ENCODE measurements at places on chromosomes 1 and 21.

DNA sequence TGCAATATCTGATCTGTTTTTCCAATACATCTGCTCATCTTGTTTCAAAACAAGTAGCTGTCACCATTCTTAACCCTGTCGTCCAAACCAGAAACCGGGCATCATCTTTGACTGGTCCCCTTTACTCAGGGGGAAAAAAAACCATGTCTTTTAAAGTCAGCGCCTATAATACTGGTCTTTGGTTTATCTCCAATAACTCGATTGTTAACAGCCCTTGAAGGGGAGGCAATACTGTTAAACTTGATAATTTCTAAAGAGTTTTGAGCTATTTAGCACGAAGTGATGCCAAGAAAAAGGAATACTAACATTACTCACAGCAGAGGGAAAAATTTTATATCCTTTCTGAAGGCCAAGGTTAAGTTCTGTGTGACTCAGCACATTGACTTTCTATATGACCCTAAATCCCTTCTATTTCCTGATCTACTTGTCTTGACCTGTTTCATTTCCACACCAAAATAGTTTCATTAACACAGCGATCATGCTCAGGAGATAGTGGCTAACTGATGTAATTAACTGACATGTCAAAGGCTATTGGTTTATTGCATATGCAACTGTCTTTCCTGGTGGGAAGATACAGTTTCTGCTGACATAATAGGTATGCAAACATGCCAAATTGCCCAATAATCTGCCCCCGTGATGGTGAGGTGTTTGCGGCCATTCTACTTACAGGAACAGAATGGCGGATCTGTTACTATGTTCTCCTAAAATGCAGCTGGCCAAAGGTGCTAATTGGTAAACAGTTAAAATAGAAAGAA, 59.1 kb downstream of the NFIA start:
- no peak for DNase-seq

- no peak for DNase-seq
These were observed 118.5 kb upstream of the CACNA1E start for GRCh38 chr1:181364801-181365200.

- DNase-seq = no peak
These were observed 52.6 kb upstream of the JUN start for GRCh38 chr1:58836408-58836807.

DNA sequence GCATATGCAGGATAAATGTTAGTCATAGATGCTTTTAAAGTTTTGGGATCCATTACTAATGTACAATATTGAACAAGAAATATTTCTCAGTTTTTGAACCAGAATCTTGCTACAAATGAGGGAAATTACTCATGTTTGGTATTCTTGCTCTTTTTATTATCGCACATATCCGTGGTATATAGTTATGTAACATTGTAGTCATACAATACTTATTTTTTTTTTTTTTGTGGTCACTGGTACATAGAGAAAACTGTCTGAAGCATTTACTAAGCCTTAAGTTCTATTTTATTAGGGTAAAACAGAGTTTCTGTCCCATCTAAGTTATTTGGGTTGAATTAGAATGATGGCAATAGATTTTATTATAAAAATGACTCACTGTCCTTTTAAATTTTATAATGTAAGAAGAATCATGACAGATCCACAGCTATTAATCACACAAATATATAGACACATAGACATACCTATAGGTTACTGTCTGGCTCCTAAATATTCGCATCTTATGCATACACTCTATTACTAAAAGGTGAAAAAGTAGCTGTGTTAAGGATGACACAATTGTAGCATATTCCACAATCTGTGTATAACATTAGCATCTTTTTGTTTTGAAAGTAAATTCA, 18.0 kb upstream of the PRKAA2 start:
- DNase-seq = no peak

DNA sequence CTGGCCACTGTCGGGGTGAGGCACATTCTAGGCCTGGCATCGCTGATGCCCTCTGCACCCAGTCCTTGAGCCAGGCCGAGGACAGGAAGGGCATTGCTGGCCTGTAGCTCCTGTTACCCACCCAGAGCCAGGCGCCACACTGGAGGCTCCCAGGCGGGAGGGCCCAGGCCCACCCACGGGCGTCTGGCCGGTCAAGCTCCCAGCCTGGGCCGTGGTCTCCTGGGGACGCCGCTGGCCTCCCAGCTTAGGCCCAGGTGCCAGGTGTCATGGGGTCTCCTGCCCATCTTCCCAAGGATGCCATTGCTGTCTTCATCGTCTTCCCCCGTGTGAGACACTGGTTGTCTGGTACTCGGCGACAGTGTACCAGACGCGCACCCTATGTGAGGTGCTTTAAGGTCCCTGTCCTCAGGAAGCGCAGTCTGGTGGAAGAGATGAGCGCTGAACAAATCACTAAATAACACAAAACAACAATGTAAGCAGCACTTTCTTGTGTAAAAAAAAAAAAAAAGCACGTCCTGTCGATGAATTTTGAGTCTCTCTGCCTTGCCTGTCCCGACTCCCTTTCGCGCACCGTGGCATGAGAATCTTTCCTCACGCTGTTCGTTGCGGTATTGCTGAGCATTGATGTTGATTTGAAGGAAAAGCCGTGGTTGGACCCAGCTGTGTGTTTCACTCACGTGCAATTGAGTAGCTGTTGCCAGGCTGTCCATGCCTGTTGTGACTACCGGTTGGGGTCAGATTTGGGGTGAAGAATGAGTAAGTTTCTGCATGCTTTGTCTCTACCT, 27.0 kb upstream of the TRAPPC10 start:
- DNase-seq = no peak

DNA sequence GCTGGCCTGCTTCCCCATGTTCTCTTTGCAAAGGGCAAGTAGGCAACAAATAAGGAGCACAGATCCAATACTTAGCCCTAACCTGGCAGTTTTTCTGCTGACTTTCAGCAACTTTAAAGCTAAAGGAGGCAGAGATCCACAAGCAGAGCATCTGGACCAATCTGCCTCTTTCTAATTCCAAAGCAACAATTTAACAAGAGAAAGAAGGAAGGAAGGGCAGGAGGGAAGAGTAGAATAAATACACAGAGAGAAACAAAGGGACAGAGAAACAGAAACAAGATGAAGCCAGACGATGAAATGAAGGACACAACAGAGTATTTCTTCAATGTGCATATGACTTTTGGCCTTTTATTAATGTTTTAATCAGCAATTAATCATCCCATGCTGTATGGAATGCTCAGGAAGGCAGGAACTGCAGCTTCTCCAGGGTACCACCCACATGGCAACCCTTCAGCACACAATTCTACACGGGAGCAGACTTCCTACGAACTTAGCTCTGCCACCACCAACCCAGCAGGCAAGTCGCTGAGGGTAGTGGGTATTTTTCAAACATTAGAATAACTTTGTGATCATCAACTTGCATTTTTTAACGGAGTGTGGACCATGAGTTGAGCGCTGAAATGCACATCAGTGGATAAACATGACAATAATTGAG, 15.3 kb downstream of the CLCC1 start:
- DNase-seq = no peak

GRCh38 chr1:105793536-105794146, 1262.8 kb upstream of the PRMT6 start:
- DNase-seq = peak; percentile 42

- no peak for DNase-seq
These were observed 310.0 kb downstream of the PBX1 start for GRCh38 chr1:164868990-164869389.

DNA sequence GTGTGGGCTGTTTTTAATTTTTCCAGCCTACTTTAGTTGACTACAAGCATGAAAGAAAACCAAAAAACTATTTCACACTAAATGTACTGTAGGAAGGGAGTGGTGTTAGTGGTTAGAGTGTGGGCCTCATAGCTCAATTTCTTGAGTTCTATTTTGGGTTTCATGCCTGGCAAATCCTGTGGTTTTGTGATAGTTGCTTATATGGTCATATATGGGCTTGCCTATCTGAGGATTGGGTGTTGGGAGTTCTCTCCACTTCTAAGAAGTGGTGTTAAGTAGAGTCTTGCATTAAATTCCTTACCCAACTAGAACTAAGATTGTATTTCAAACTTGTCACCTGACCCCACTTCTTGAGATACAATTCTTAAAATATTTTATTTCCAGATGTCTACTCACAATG, 37.8 kb upstream of the COL11A1 start:
- DNase-seq = no peak

DNA sequence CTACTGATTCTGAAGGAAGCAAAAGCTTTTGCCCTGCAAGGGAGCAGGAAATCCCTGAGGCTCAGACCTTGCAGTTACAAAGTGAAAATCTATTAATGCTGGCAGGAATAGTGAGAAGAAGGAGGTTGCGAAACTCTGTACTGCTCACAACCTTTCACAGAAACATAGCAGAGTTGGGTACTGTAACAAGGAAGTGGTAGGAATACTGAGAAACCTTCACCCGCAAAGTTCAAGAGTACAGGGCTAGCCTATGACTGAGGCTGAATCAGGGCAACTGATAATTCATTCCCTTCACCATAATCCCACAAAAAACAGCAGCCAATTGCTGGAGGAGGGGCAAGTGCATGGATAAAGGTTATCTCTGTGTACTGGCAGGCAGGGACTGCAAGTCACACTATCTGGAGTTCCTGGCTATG, 23.9 kb upstream of the KCTD3 start:
- DNase-seq = no peak

DNA sequence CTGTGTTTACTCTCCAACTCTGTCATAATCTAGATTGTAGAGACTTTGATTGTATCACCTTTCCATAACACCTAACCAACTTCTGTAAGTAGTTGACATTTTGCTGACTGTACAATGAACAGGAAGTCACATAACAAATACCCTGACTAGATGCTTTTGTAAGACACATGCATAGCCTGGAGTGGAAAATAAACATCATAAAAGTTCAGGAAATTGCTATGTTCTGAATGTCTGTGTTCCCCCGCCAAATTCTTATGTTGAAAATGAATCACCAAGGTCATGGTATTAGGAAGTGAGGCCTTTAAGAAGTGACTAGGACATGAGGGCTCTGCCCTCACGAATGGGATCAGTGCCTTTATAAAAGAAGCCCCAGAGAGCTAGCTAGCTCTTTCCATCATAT, 40.4 kb upstream of the ZSWIM5 start:
- no peak for DNase-seq
